ENCODE measurements at places on chromosomes 6 and 20.
A peak's percentile ranks its signal among the peaks of the same experiment; 100 is the strongest.

GRCh38 chr20:47231382-47232039 lies 125.0 kb downstream of the ZMYND8 start:
- DNase-seq, result no peak

DNA sequence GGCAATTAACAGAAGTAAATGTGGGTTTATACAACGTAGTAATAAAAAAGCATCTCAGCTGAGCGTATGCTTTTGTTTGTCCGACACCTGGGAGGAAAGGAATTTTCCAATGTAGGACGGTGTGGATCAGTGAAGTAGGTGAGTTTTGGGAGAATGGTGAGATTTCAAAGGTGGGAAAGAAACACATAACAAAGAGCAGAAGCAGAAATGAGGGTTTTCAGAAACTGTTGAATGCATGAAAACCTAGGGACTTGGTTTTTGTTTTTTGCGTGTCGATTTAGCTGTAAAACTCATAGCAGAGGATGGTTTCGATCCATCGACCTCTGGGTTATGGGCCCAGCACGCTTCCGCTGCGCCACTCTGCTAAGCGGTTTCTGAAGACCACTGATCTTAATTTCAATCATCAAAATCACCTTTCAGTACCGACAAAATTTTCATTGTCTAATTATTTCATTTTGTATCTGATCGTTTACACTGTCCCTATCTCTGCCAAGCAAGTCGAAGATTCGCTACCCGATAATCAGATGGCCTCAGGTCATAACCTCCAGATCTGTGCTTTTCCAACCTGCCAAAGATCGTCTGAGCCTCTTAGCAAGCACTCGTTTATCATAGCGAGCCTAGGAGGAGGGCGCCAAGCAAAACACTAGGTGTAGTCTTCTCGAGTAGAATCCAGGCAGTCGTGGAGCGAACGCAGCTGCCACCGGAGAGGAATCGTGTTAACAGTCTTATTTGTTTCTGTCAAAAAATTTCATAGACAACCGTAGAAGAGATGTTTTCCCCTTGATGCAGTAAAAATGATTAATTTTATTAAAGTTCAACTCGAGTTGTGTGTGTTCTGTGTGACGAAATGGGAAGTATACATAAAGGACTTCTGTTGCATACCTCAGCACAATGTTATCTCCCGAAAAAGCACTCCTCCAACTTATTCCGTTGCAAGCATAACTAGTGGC lies 20.9 kb upstream of the POM121L2 start:
- peak; percentile 10 for DNase-seq

DNA sequence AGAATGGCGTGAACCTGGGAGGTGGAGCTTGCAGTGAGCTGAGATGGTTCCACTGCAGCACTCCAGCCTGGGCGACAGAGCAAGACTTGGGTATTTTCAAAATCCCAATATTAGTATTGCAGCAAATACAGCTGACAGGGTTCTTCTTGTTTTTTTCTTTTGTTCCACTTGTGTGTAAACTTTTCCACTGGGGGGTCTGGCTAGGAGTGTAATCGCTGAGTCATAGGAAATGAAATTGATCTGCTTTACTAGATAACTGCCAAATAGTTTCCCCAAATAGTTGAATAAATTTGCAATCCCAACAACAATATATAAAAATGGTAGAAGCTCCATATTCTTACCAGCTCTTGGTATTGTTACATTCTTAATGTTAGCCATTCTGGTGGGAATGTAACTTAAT lies 526.0 kb upstream of the SOX4 start:
- no peak for DNase-seq

- no peak for DNase-seq
These were observed 317.2 kb upstream of the AGPAT4 start for GRCh38 chr6:161590961-161591627.

Data from stimulated activated CD4-positive, alpha-beta T cell treated with anti-CD3 and anti-CD28 coated beads, TNF-alpha, amount 100 ng/mL, for 24 hours (primary cell).